ENCODE measurements at places on chromosomes 6 and 20. TPM values are rescaled to one million over a fixed set of nuclear protein-coding genes. Genes with fewer than 3 reads are reported as not detected.

DNA sequence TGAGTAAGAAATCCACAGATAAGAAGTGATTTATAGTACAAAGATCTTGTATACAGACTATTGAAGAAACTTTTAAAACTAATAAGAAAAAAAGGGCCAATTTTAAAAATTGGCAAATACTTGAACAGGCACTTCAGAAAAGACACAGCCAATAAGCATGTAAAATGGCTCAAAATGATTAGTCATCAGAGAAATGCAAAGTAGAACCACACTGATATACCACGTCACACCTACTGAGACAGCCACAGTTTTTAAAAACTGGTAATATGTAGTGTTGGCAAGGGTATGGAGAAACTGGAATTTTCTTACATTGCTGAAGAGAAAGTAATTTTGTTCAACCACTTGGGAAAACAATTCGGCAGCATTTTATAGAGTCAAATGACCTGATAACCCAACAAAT is 488.9 kb upstream of the HTR1E start:
- DNase-seq = no peak
- H3K27ac ChIP-seq = no peak overlapping the region
- no peak overlapping the region for H3K4me3 ChIP-seq
- no peaks in the 10 kb centered on the region for H3K4me1 ChIP-seq
- no peaks in the 10 kb centered on the region for H3K36me3 ChIP-seq
- no peaks in the 10 kb centered on the region for H3K27me3 ChIP-seq

DNA sequence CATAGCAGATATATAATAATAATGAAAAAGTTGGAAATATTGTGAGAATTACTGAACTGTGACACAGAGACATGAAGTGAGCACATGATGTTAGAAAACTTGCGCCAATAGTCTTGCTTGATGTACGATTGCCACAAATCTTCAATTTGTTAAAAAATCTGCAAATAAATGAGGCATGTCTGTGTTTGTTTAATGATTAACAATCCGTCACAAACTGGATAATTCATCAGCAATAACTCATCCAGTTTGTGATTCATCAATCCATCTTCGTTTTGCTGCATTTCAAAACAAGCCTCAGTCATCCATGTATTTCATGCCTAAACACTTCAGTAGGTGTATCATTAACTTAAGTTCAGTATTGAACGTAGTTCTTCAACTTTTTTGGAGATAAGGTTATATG is 25.5 kb upstream of the SMIM26 start:
- H3K36me3 ChIP-seq = peaks cover 80% of the 10 kb centered on the region
- H3K27ac ChIP-seq = no peak overlapping the region
- H3K4me1 ChIP-seq = no peaks in the 10 kb centered on the region

The SLC22A16 gene
- total RNA-seq = not detected

DNA sequence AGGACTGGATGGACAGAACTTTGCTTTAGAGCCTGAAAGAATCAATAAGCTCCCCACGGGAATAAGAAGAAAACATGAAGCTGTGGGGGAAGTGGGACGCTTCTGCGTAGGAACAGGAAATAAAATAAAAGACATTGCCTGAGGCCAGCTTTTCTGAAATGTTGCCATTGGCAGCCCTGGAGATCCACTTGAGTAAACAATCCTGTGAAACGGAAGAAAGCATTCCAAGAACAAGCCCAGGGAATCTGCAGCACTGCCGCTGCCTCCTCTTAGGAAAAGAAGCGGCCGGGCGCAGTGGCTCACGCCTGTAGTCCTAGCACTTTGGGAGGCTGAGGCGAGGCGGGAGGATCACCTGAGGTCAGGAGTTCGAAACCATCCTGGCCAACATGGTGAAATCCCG is 182.3 kb upstream of the RALGAPA2 start:
- peaks cover 2% of the 10 kb centered on the region for H3K27me3 ChIP-seq
- no peaks in the 10 kb centered on the region for H3K36me3 ChIP-seq
- no peak overlapping the region for H3K27ac ChIP-seq

GRCh38 chr6:24195836-24196597 is 70.0 kb downstream of the NRSN1 start:
- H3K4me3 ChIP-seq = no peak overlapping the region
- peaks cover 10% of the 10 kb centered on the region for H3K27me3 ChIP-seq
- no peaks in the 10 kb centered on the region for H3K4me1 ChIP-seq
- no peaks in the 10 kb centered on the region for H3K36me3 ChIP-seq

DNA sequence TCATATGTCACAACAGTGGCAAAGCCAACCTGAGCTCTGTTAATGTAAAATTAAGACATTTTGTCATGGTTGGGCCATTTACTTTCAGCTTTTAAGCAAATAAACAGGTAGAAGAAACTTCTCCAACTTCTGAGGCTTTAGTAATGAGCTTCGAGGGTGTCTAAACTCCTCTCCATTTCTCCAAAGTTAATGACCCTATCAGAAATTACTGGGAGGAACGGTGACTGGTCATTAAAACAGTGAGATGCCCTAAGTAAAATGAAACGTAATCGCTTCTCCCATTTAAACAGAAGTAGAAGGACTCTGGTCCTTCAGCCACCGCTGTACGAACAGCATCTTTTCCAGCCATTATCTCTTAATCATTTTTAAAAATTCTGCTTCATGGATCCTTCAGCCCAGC is 986.9 kb upstream of the MANEA start:
- H3K27me3 ChIP-seq = no peaks in the 10 kb centered on the region
- no peak overlapping the region for H3K27ac ChIP-seq
- H3K4me1 ChIP-seq = no peaks in the 10 kb centered on the region
- H3K4me3 ChIP-seq = no peak overlapping the region

DNA sequence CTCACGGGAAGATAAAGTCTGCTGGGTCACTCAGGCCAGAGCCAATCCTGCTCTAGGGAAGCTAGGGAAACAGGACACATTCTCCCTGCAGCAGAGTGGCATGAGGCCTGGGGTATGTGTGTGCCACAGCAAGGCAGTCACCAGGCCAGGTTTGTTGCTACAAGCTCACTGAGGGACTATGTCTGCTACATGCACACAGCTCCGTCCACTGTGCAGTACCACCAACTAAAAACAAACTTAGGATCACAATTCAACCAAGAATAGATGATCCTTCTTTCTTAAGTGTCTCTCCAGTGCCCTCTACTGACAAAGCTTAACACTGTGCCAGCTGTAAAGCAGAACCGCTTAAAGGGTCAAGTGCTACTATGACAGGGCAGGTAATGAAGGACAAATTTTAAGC is 192.5 kb downstream of the PTPRK start:
- no peak overlapping the region for H3K4me3 ChIP-seq
- H3K27ac ChIP-seq = no peak overlapping the region
- no peaks in the 10 kb centered on the region for H3K27me3 ChIP-seq
- no peaks in the 10 kb centered on the region for H3K4me1 ChIP-seq
- DNase-seq = no peak

DNA sequence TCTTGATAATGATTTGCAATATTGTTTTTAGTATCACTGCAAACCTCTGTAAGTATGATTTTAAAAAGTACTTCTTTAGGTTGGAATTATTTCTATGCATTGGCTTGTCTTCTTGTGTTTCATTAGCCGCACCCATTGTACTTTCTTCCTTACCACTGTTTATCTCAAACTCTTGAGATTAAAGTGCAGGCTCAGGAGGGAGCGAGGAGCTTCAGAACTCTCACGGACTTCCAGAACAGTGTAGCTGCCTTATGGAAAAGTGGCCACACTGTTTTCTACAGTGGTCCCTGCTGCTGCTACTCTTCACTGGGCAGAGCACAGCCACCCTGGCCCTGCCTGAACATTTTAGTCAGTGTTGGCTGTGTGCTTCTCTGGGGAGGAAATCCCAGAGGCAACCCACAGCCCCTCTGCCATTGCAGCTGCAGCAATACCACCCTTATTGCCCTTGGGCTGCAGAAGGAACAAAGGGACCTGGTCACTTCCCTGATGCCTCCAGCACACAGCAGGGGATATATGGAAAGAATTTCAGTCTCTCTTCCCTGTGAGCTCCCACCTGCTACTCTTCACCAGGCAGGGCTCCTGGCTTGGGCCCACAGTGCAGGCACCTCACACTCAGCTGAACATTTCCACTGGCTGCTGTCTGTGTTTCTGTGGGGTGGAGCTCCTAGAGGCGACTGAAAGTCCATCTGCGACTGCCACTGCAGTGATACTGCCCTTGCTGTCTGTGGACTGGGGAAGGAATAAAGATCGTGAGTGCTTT is 91.7 kb upstream of the MAP3K4 start:
- H3K4me1 ChIP-seq = no peaks in the 10 kb centered on the region
- H3K4me3 ChIP-seq = no peak overlapping the region
- H3K36me3 ChIP-seq = no peaks in the 10 kb centered on the region

The SEL1L2 gene
- total RNA-seq = not detected

DNA sequence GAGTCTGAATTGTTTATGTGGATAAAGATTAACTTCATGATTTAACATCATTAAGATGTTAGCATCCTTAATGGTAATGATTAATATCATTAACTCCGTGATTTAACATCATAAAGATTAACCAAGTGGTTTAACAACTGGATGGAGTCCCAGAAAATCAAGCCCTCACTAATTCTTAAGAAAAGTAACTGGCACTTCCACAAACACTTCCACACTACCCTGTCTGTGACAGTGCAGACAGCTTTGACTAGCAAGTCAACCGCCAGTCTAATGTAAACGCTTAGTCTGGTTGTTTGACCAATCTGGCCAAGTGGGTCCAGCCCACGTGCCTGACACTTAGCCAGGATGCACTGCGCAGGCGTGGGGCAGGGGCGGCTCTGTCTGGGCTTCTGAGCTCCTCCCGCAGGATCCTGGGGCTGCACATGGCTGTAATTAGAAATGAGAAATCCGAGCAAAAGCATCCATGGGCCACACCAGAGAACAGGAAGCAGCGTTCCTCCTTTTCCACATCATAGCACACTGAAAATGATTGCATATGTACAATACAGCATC is 424.2 kb downstream of the FOXA2 start:
- no peaks in the 10 kb centered on the region for H3K4me1 ChIP-seq
- no peaks in the 10 kb centered on the region for H3K27me3 ChIP-seq

The HCRTR2 gene
- total RNA-seq = not detected

DNA sequence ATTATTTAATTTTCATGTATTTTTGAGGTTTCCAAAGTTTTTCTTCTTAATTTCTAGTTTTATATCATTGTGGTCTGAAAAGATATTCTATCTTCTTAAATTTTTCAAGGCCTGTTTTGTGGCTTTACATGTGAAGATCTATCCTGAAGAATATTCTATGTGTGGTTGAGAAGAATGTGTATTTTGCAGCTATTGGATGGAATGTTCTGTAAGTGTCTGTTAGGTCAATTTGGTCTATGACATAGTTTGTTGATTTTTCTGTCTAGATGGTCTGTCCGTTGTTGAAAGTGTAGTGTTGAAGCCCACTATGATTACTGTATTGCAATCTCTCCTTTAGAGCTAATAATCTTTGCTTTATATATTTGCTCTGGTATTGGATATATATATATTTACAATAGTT is 125.7 kb downstream of the CRYBG1 start:
- H3K4me3 ChIP-seq = no peak overlapping the region
- no peaks in the 10 kb centered on the region for H3K36me3 ChIP-seq
- peaks cover 9% of the 10 kb centered on the region for H3K4me1 ChIP-seq
- no peak for DNase-seq

The TREML2 gene
- total RNA-seq = 10.3 TPM

DNA sequence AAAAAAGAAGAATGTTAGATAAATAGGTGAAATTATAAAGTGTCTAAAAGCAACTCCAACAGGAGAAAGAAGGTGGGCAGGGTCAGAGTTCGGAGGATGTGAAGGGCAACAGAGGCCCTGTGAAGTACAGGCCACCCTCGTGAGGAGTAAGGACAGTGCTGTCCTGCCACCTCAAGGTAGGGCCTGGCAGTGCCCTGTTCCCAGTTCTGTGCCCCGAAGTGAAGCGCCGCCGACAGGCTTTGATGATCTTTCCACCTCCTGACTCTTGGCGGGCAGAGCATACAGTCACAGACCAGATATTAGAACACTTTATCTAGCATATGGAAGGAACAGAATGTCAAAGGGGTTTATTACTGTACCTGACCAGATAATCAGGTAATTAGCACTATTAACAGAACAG is 75.8 kb downstream of the GJA10 start:
- H3K4me1 ChIP-seq = peaks cover 15% of the 10 kb centered on the region
- H3K27ac ChIP-seq = no peak overlapping the region

The STX11 gene
- total RNA-seq = 26.4 TPM

DNA sequence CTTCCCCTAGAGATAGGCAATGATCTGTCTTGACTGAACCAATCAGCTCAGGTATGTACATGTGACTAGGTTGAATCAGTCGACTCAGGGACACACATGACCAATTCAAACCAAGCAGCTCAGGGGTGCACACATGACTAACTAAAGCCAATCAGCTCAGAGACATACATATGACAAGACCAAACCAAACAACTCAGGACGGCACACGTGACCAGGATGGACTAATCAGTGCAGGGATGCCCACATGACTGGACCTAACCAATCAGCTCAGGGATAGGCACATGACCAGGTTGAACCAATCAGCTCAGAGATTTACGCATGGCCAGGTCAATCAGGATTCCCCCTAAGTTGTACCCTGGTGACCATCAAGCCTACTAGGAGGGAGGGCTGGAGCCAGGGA is 310.3 kb downstream of the CDH26 start:
- no peaks in the 10 kb centered on the region for H3K36me3 ChIP-seq
- no peak overlapping the region for H3K27ac ChIP-seq
- H3K27me3 ChIP-seq = no peaks in the 10 kb centered on the region
- H3K4me3 ChIP-seq = no peak overlapping the region
- H3K4me1 ChIP-seq = no peaks in the 10 kb centered on the region

- no peak overlapping the region for H3K27ac ChIP-seq
- no peak for DNase-seq
- no peak overlapping the region for H3K4me3 ChIP-seq
Measured at GRCh38 chr6:96631248-96631647, 68.3 kb downstream of the FHL5 start.

Measured in activated B cell treated with CpG ODN at 0.5 μM for 24 hours (primary cell).